Airway epithelial cell (primary cell): ENCODE measurements at places on chromosomes 4 and X. TPM values are rescaled to one million over a fixed set of nuclear protein-coding genes. Genes with fewer than 3 reads are reported as not detected.

The CT55 gene
- total RNA-seq, result not detected in 2 replicates

The PLAC1 gene
- total RNA-seq, result 0.33 and 0.63 TPM in 2 replicates

The ERAS gene
- total RNA-seq, result not detected in 2 replicates

The SLC2A9 gene
- 19.0 and 26.5 TPM in 2 replicates for total RNA-seq

The HSPA4L gene
- 44.9 and 45.2 TPM in 2 replicates for total RNA-seq

The ANKRD50 gene
- 8.8 and 11.0 TPM in 2 replicates for total RNA-seq

The ESX1 gene
- 0.33 TPM in 1 of 2 replicates, not detected in the other for total RNA-seq

The TCEAL7 gene
- 3.6 TPM in 1 of 2 replicates, not detected in the other for total RNA-seq

The STBD1 gene
- 1.1 and 2.1 TPM in 2 replicates for total RNA-seq

The ARSJ gene
- 20.2 and 24.3 TPM in 2 replicates for total RNA-seq

The EDA gene
- total RNA-seq, result 1.2 and 1.5 TPM in 2 replicates

The PASD1 gene
- total RNA-seq, result not detected in 2 replicates

The KLKB1 gene
- total RNA-seq, result not detected in 2 replicates

The ENAM gene
- total RNA-seq, result not detected in 2 replicates

The MAGEH1 gene
- total RNA-seq, result 9.2 and 11.5 TPM in 2 replicates

The CCNA2 gene
- 68.5 and 69.9 TPM in 2 replicates for total RNA-seq
